ENCODE measurements at places on chromosomes 1 and 21. TPM values are rescaled to one million over a fixed set of nuclear protein-coding genes. Genes with fewer than 3 reads are reported as not detected.

DNA sequence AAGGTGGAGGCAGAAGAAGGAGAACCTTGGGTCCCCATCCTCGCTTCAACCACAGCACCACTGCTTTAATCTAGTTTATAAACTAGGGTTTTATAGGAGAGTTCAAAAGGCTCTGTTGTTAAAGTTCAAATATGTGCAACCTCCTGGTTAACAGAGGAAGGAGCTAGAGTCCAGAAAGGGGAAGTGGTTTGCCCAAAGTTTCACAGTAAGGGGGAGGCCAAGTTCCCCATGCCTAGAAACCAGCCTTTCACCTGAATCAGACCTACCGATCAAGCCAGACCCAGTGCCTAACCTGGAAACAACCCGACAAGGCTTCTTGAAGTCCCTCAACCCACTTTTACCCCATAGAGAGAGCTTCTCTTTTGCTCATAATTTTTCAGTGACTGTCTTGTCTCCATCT, 106.5 kb downstream of the PLPP3 start:
- no peak for DNase-seq

- no peak for DNase-seq
These were observed 48.7 kb downstream of the DMAP1 start for GRCh38 chr1:44261962-44262361.

The AUNIP gene
- 1.7 TPM for total RNA-seq

- no peak for DNase-seq
These were observed 22.2 kb upstream of the DNAJC11 start for GRCh38 chr1:6723621-6724428.

DNA sequence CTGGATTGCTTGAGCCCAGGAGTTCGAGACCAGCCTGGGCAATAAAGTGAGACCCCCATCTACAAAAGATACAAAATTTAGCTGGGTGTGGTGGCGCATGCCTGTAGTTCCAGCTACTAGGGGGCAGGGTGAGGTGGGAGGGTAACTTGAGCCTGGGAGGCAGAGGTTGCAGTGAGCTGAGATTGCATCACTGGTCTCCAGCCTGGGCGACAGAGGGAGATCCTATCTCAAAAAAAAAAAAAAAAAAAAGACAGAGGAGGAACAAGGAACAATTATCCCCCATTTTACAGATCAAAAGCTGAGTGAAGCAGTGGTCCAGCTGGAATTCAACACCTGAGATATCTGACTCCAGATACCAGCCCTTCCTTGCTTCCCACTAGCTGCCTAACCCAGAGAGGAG, 34.8 kb downstream of the L1TD1 start:
- no peak for DNase-seq

- DNase-seq = no peak
These were observed 13.6 kb downstream of the OXCT2 start for GRCh38 chr1:39757501-39757900.

The RPAP2 gene
- total RNA-seq = 41.5 TPM

GRCh38 chr1:246425139-246425794, 81.8 kb downstream of the SMYD3 start:
- no peak for DNase-seq
